Anterior cingulate cortex (tissue), 58 donors: ENCODE measurements at places on chromosomes 16 and 17.

- no peak for DNase-seq
Measured at GRCh38 chr16:68289621-68290329, 21.0 kb downstream of the SLC7A6OS start.

DNA sequence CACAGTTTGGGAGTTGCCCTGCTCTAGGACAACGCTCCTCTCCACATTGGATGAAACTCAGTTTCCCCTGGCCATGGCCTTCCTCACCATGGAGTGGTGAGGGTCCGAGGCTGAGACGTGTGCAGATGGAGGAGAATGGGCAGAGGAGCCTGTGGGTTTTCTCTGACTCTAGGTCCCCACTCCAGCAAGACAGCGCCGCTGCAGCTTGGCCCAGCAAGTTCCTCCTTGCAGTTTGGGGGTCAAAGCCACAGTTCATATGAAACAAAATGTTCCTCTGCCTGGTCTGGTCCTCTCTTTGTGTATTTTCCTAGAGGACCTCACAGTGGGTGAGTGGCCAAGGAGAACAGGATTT is 2.3 kb downstream of the C16orf54 start:
- DNase-seq = no peak

GRCh38 chr16:81606039-81606438 is 161.4 kb downstream of the CMIP start:
- DNase-seq = no peak

DNA sequence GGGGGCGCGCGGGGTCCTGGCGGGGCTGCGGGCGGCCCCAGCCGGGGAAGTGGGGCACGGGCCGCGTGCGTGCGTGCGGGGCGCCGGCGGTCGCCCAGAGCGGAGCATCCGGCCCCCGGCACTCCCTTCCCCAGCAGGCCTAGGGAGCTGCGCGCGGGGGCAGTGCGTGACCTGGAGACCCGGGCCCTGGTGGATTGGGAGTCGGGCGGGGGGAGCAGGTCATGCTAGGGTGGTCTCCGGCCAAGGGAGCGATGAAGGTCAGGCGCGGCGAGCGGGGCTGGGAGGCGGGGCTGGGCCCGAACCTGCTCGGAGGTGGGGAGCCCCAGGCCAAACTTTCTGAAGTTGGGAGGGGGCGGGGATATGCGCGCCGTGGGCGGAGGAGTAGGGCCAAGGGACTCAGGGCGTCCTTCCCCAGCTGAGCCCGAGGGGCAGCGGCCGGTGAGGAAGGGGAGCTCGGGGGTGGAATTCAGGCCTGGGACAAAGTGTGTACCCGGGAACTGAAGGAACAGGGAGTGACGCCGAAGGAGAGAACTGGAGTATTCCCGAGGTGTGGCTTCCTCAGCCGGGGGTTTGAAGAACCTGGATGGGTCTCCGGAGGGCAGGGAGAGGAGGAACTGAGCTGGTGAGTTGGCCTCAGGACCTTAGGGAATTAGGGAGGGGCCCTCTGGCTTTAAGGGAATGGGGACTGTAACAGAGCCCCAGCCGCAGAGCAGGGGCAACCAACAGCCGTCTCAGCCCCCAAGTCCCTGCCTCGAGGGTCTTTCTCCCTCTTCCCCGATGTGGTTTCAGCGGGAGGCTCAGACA is 589 bp downstream of the XYLT2 start:
- no peak for DNase-seq

DNA sequence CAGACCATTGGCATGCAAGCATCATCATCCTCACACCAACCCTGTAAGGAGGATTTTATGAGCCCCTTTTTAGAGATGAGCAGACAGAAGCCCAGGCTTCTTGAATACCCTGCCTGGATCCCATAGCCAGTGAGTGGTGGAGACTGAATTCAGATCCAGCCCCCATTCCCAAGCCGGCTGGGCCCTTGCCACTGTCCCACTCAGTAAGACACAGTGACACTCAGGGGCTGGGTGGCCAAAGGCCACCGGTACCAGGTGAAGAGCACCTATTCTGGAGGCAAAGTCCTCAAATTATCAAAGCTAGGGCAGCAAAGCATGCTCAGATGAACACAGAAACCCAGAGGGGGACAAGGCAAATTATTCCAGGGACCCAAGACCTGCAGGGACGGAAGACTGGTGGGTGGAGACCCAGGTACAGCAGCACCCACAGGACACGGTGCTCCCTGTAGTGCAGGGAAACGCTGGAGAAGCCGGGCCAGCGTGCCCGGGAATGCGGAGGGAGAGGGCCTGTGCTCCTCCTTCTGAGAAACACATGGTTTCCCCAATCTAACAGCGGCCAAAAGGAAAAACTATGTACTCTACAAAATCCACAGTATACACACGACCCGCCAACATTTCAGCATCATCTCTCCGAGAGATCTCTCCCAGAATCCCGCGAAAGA is 33.2 kb upstream of the CRHR1 start:
- DNase-seq = no peak

GRCh38 chr16:30941600-30942425 is 7.1 kb upstream of the ORAI3 start:
- DNase-seq = no peak

DNA sequence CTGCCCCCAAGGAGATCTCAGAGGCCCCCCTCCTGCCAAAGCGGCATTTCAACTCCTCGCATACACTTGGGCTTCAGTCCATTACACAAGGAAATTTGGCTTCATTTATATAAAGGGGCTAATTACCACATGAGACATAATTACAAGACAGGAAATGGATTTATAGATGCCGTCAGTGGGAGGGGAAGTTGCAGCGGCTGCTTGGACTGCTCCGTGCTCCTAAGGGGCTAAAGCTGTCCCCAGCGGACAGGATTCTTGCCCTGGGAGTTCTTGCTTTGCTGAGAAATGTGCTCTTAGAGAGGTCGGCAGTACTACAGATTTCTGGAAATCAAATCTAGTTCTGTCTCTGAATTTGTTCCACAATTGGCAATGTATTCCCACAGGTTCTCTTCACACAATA is 57.2 kb upstream of the NLK start:
- no peak for DNase-seq

DNA sequence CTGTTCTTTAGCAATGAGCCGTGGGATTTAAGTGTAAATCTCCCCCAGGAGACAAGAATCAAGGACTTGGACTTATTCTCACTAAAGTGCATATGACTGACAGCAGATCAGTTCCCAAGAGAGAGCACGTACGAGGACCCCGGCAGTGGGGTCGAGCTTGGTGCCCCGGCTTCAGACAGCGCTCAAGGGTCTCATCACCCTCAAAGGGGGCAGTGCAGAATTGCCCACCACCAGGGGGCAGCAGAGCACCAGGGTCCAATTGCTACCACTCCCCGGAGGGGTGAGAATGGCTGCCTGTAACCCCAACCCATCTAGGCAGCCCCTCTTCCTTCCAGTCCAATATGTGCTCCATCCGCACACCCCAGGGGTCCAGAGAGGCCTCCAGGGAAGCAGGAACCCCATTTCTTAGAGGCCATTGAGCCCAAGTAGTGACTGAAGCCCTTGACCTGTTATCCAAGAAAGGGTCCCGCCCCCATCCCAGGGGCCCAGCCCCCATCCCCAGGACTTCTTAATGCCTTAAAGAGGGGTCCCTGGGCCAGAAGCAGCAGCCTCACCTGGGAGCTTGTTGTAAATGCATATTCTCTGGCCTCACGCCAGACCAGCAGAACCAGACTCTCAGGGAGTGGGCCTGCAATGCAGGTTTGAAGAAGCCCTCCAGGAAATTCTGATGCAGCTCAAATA is 86.1 kb downstream of the ZDHHC7 start:
- DNase-seq = no peak

DNA sequence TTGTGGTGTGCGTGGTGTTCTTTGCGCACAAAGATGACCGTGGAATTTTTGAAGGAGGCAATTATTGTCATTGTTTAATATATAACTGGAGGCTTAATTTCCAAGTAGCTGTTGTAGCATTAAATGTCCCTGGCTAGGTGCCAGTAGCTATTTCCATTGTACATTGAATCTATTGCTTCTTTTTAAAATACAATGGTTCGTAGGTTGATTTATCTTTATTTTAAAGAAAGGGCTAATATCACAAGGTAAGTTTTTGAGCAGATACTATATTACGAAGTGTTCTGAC is 127.1 kb downstream of the RPTOR start:
- DNase-seq = no peak

DNA sequence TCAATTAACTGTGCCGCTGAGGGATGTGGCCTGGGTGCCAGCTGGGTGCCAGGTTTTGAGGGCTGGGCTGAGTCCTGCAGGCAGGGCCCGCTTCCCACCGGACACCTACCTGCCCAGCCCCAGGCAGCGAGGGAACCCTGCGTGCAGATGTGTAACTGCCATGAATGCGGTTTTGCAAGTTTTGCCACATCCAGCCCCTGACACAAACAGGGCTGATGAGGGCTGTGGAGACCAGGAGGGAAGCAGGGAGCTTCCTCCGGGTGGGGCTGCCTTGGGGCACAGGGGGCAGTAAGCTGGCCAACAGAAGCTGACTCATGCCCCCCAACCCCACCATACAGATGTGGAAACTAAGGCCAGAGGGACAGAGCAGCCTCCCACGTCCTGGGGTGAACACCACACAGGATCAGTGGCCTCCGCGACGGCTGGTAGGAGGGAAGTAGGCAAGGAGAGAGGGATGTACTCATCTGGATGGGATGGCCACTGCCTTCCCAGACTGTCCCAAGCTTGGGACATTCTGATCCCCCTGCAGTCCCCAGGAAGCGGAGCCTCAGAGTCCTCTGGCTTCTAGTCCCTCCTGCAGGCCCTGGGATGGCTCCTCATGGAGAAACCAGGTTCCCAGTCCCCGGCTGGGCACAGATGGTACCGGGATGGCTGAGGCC is 1.6 kb downstream of the UBALD1 start:
- no peak for DNase-seq

DNA sequence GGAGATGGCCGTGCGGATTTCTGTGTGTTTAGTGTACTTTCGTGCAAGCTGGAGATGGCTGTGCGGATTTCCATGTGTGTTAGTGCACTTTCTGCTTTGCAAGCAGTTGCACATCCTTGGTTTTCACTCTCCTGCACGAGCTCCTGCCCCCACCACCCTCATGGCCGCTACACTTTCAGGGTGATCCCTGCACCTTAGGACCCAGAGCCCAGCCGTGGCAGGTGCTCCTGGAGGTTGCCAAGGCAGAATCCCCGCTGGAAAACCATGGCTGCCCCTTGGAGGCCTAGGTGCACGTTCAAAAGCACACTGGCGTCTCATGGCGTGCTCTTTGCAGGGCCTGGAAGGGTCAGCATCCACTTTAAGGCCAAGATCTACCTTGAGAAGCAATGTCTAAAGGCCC is 311.0 kb upstream of the TNRC6C start:
- no peak for DNase-seq

DNA sequence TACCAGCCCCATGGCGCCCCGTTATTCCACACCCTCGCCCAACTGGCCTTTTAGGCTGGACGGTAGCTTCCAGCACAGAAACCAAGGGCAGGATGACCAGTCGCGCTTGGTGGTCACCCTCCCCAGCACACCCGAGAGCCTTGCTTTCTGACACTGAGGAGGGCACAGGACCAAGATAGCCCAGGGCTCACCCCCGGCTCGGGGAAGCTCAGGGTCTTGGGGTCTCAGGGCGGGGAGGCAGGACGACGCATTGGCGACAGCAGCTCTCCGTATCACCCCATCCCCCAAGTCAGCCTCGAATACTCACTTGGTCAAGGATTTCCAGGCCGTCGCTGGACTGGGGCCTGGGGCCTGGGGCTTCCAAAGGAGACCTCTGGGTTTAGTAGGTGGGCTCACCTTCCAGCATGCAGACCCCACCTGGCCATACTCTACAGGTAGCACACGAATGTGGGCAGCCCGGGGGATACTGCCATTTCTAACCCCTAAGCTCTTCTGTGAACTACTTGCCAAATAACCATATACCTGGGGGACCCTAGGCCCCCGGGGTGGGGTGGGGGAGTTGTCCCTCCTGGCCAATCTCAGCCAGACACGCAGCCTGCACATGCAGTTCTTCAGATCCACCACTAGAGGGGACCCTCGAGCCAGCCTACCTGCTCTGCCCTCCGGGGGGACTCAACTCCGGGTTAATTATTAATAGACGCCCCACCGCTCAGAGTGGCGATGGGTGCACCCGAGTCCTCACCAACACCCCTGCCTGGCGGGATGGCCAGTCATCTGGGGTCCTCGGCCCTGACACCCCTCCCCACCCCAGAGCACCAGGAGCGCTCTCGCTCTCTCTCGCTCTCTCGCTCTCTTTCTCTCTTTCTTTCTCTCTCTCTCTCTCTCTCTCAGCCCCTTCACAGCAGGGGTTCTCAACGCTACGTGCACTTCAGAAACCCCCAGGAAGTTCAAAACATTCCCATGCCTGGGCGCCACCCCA is 30.0 kb downstream of the TBC1D16 start:
- peak; percentile 11 for DNase-seq

GRCh38 chr17:67636834-67637520 is 80.8 kb upstream of the NOL11 start:
- DNase-seq = no peak

GRCh38 chr16:78770353-78771091 is 671.1 kb downstream of the WWOX start:
- DNase-seq = peak; percentile 28

- DNase-seq = no peak
Measured at GRCh38 chr16:3645504-3646347, 8.8 kb upstream of the DNASE1 start.

DNA sequence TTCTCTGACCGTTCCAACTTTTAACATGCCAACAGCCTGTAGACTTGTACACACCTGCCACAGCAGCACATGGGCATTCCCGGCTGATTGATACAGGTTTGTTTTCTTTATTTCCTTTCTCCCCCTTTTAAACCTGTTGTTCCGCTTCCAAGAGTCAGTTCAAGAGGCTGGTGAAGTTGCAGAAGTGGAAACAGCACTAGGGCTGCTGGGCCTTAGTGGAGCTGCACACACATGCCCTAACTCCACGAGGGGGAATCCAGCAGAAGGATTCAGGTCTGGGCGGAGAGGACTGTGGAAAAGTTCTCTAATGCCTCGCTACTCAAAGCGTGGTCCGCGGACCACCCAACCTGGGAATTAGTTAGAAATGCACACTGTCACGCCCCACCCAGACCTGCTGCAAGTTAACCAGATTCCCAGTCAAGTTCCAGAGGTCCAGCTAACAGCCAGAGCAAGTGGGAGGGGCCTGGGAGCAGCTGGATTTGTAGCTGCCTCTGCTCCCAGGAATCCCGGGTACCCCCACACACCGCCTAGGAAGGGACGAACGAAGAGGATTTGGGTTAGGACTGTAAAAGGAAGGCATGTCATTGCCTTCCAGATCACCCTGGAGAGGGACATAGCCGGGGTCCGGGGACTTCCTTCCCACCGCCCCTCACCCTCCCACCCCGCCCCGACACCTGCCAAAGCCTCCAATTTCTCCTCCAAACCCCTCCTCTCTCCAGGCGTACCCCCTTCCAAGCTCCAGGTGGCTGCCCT is 542 bp downstream of the SLC39A11 start:
- DNase-seq = no peak

DNA sequence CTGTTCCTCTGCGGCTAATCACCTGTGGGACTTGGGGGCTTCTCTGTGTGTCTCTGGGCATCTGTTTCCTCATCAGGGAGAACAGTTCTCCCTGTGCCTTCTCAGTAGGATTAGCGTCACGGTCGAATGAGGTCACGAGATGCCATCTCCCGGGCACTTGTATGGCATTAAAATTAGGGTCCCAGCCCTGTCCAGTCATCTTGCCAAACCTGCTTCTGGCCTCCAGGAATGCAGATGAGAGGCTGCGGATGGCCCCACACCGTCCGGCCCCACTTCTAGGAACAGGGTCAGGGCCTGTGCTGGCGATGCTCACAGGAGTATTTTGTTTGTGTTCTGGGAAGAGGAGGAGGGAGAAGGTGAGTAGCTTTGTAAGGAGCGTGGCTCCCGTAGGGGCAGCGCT is 58.5 kb downstream of the OR1D5 start:
- no peak for DNase-seq
